Activated T-cell treated with anti-CD3 and anti-CD28 coated beads, Interleukin-2, amount 50 U/mL, for 72 hours (primary cell): ENCODE measurements at places on chromosomes 7 and 10. TPM values are rescaled to one million over a fixed set of nuclear protein-coding genes. Genes with fewer than 3 reads are reported as not detected.

DNA sequence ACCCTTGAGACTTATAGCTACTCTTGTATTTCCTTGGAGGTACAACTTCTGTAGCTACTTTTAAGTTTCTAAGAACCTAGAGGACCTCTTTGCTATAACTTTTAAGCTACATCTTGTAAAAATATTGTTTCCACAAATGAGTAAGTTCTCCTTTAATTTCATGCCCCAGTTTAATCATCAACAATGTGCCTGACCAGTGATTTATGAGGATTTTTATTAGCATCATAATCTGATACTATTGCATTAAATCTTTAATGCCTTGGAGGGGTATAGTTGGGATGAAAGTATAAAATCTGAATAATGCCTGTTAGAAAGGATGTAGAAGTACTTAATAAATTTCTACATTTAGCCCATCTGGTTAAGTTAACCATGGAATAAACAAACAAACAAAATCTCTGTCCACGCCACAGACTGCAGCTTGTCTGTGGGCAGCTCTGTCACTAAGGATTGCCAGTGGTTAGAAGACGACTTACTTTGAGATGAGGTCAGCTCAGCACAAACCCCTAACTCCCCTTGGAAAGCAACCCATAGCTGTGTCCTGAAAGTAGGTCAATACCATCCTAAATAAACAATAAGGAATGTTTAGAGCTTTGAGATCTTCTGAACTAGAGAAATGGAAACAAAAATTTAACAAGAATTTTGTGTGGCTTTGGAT, 18.3 kb downstream of the UBE2D1 start:
- no peaks in the 10 kb centered on the region for H3K27me3 ChIP-seq
- peaks cover 26% of the 10 kb centered on the region for H3K4me1 ChIP-seq
- no peak for DNase-seq
- no peak overlapping the region for H3K27ac ChIP-seq
- H3K36me3 ChIP-seq, result no peaks in the 10 kb centered on the region

DNA sequence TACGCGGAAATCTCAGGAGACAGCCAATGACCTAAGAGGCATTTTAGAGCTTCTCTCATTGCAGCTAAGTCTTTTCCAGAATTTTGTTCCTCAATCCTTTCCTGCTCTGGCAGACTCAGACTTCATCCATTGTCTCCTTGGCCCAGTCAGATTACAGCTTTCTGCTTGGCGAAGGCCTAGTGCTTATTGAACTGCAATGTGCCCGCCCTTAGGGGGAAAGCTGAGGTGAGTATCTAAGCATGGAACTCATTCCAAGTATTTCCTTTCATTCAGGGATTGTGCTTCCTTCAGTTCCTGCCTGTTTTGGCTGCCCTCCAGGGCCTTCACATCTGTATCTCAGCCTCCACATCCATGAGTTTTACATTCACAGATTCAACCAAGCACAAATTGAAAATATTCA, 37.5 kb downstream of the PRLHR start:
- H3K36me3 ChIP-seq, result no peaks in the 10 kb centered on the region
- no peak for DNase-seq
- H3K27me3 ChIP-seq, result peaks cover 31% of the 10 kb centered on the region
- no peaks in the 10 kb centered on the region for H3K4me1 ChIP-seq

GRCh38 chr10:3406556-3406955, 234.0 kb upstream of the PITRM1 start:
- no peaks in the 10 kb centered on the region for H3K4me1 ChIP-seq
- H3K36me3 ChIP-seq, result peaks cover 4% of the 10 kb centered on the region
- no peak for DNase-seq
- H3K27ac ChIP-seq, result no peak overlapping the region
- peaks cover 13% of the 10 kb centered on the region for H3K27me3 ChIP-seq
- no peak overlapping the region for H3K4me3 ChIP-seq

GRCh38 chr7:25626451-25627131, 398.3 kb upstream of the NPVF start:
- no peaks in the 10 kb centered on the region for H3K27me3 ChIP-seq
- no peaks in the 10 kb centered on the region for H3K36me3 ChIP-seq
- DNase-seq, result no peak
- no peak overlapping the region for H3K27ac ChIP-seq
- no peaks in the 10 kb centered on the region for H3K4me1 ChIP-seq

- no peak for DNase-seq
- H3K27me3 ChIP-seq, result peaks cover 34% of the 10 kb centered on the region
- no peaks in the 10 kb centered on the region for H3K4me1 ChIP-seq
- no peak overlapping the region for H3K4me3 ChIP-seq
- H3K27ac ChIP-seq, result no peak overlapping the region
Measured at GRCh38 chr10:12896251-12896650, 105.3 kb downstream of the CCDC3 start.

DNA sequence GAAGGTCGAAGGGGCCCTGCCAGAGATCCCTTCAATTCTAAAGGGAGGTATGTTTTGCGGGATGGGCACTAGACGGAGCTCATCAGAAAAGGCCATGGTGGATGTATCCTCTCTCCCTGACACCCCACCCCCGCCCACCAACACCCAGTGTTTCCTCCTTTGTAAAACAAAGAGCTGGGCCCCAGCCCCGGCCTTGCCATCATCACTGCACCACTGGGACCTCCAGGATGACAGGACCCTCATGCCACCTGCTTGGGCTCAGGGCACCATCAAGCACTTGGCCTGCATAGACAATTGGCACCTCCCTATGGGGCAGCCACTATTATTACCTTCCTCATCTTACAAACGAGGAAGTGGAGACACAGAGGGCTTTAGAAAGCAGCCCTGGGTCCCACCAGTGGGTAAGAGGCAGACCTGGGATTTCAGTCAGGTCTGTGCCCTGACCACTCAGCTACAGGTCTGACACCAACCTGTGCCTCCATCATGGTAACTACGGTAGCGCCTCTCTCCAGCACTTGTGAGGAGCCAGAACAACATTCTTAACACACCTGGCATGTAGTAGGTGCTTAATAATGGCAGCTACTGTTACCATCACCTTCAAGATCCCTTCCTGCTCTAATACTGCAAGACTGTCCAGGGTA, 2.0 kb downstream of the CALML3 start:
- H3K27ac ChIP-seq, result no peak overlapping the region
- no peaks in the 10 kb centered on the region for H3K27me3 ChIP-seq
- no peaks in the 10 kb centered on the region for H3K4me1 ChIP-seq
- H3K4me3 ChIP-seq, result no peak overlapping the region
- no peak for DNase-seq

DNA sequence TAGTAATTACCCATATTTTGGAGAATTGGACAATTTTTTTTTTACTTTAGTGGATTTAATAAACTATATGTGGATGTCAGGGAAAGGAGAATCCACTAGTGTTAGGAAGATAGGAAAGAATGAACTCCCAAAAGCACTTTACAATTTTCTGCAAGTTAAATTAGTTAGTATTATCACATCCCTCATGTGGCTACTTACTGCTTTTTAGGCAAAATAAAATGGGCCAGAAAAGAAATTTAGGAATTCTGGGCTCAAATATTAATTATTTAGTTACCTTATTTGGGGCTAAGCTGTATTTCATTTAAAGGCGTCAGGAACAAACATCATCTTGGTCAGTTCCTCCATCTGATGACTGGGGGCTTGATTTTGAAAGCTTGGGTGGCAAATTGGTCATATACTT, 4.8 kb upstream of the CUX1 start:
- H3K27me3 ChIP-seq, result no peaks in the 10 kb centered on the region
- H3K4me1 ChIP-seq, result peaks cover 8% of the 10 kb centered on the region
- DNase-seq, result no peak
- H3K4me3 ChIP-seq, result no peak overlapping the region
- H3K36me3 ChIP-seq, result peaks cover 1% of the 10 kb centered on the region
- H3K27ac ChIP-seq, result no peak overlapping the region

DNA sequence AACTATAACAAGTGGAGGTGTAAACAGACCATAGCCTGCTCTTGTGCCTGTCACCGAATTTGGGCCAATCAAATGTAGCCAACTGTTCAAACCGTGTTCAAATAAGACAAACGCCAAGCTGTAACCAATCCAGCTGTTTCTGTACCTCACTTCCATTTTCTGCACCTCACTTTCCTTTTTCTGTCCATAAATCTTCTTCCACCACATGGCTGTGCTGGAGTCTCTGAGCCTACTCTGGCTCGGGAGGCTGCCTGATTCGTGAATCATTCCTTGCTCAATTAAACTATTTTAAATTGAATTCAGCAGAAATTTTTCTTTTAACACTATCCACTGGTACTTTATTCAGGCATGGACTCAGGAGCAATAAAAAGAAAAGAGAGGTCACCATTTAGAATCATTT, 29.9 kb upstream of the COL1A2 start:
- H3K27ac ChIP-seq, result no peak overlapping the region
- peaks cover 16% of the 10 kb centered on the region for H3K27me3 ChIP-seq
- no peak for DNase-seq
- no peak overlapping the region for H3K4me3 ChIP-seq
- no peaks in the 10 kb centered on the region for H3K36me3 ChIP-seq

DNA sequence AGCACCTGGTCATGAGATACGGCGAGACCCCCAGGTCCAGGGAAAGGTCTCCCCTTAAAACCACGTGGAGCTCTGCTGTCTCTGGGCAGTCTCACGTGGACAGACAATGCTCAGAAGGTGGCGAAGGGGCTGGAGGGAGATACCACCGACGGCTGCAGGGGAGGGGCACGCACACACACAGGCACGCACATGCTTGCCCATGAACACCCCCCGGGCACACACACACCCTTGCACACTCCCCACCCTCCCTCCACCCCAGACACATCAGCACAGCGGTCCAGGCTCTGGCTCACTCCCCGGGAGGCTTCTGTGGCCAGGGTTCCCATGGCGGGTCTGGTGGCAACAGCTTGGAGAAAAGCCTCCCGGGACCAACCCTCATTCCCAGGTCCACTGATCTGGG, 52.4 kb upstream of the TNRC18 start:
- H3K27me3 ChIP-seq, result no peaks in the 10 kb centered on the region
- no peak overlapping the region for H3K4me3 ChIP-seq
- peaks cover 7% of the 10 kb centered on the region for H3K4me1 ChIP-seq
- DNase-seq, result no peak

- H3K4me3 ChIP-seq, result no peak overlapping the region
- peaks cover 6% of the 10 kb centered on the region for H3K4me1 ChIP-seq
- no peak overlapping the region for H3K27ac ChIP-seq
- H3K36me3 ChIP-seq, result no peaks in the 10 kb centered on the region
- no peak for DNase-seq
Measured at GRCh38 chr7:151695951-151696541, 176.4 kb upstream of the RHEB start.

- H3K27ac ChIP-seq, result no peak overlapping the region
- peaks cover 1% of the 10 kb centered on the region for H3K36me3 ChIP-seq
- H3K4me1 ChIP-seq, result no peaks in the 10 kb centered on the region
Measured at GRCh38 chr10:80861882-80862281, 324.2 kb downstream of the SH2D4B start.

The SUPV3L1 gene
- total RNA-seq, result 67.5 TPM

The ADAM12 gene
- total RNA-seq, result 1.0 TPM

The NEUROD6 gene
- not detected for total RNA-seq

The EPO gene
- not detected for total RNA-seq

The PKD2L1 gene
- total RNA-seq, result 0.60 TPM

The BCCIP gene
- 72.6 TPM for total RNA-seq

The PRLHR gene
- total RNA-seq, result not detected
